ENCODE measurements at places on chromosomes 11 and 22. TPM values are rescaled to one million over a fixed set of nuclear protein-coding genes. Genes with fewer than 3 reads are reported as not detected.

OR8H2 gene
- total RNA-seq: not detected

CXCR5 gene
- not detected for total RNA-seq

DNA sequence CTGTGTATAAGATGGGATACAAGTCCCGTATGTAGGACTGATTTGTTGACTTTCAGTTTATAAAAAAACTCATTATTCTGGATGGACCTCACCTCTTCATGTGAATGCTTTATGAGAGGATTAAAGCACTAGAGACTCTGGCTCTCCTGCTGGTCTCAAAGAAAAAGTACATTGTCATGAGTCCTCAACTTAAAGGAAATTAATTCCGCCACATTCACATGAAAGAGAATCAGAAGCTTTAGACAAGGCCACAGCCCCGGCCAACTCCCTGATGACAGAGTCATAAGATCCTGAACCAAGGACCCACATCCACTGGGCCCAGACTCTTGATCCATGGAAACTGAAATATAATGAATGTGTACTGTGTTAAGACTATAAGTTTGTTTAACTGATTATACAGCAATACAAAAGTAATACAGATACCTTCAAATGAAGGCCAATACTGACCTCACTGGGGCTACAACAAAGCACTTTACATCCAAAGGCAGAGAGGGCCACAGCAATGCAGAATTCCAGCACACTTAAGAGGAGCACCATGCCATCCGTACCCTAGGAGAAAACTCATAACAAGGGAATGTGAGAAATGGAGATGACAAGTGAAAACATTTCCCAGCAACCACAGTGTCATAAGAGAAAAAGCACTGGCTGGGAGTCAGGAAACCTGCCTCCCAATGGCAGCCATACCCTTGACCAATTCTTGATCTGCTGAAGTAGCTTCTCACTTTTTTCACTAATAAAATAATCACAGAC is 25.4 kb upstream of the MS4A6A start:
- no peak for DNase-seq

GRCh38 chr11:5553343-5553742 is 5.0 kb upstream of the OR52H1 start:
- DNase-seq: no peak

DNA sequence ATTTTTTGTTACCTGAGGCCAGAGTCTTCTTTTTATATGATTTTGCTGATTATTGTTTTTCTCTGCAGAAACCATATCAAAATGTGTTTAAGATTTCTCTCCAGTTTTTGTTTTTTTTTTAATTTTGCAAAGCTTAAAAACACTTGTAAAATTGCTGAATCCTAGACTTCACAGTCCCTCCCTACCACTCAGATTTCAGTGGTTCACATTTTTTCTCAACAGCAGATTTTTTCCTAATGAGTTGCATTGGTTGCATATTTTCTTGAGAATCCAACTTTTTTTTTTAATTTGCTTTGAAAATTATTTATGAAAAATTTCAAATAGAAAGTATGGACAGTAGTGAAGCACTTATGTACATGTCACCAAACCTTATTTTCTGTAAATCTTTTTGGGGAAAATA is 5.8 kb downstream of the ARL14EP start:
- DNase-seq: no peak

Measured in SJSA1 (cell line).